ENCODE measurements at places on chromosomes 6 and 20. TPM values are rescaled to one million over a fixed set of nuclear protein-coding genes. Genes with fewer than 3 reads are reported as not detected.
A peak's percentile ranks its signal among the peaks of the same experiment; 100 is the strongest.

DNA sequence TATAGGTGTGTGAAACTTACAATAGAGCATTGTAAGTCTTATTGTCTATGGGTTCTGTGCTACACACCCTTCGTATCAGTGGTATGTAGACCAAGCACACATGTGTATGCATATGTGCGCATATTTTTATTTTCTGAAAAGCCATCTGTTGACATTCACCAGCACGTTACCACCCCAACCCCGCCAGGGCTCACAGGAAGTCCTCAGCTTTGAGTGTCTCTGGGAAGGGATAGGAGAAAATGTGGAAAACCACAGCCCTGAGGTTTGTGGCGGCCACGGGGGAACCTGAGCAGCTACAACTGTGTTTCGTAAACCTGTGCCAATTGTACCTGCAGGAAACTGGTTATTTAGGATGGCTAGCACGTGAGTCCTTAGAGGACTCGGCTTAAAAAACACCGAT is 123.3 kb upstream of the PHACTR3 start:
- H3K27me3 ChIP-seq, result no peaks in the 10 kb centered on the region
- no peaks in the 10 kb centered on the region for H3K4me1 ChIP-seq
- no peak overlapping the region for H3K4me3 ChIP-seq
- no peak for DNase-seq
- H3K27ac ChIP-seq, result no peak overlapping the region

DNA sequence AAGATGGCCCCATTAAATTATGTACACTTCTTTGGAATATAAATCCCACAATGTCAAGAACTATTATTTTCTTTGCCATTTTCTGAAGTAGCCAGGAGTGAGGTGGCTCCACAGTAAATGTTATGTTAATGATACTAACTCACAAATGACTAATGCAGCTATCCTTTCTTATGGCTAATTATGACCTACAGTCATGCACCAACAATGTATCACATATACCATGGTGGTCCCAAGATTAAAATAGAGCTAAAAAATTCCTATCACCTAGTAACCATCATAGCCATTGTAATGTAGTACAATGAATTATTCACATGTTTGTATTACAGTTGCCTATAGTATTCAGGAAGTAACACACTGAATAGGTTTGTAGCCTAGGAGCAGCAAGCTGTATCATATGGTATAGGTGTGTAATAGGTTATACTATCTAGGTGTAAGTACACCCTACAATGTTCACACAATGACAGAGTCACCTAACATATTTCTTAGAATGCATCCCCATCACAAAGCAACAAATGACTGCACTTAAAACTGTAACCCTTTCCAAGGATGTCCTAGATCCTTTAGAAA is 15.3 kb downstream of the ECHDC1 start:
- H3K4me1 ChIP-seq, result no peaks in the 10 kb centered on the region
- no peak overlapping the region for H3K4me3 ChIP-seq
- DNase-seq, result no peak
- peaks cover 4% of the 10 kb centered on the region for H3K36me3 ChIP-seq
- H3K27me3 ChIP-seq, result no peaks in the 10 kb centered on the region

- no peaks in the 10 kb centered on the region for H3K4me1 ChIP-seq
- H3K27ac ChIP-seq, result no peak overlapping the region
- no peaks in the 10 kb centered on the region for H3K36me3 ChIP-seq
- no peak overlapping the region for H3K4me3 ChIP-seq
Observed at GRCh38 chr20:9927224-9927623, 88.3 kb upstream of the PAK5 start.

- H3K4me3 ChIP-seq, result no peak overlapping the region
- H3K4me1 ChIP-seq, result peaks cover 14% of the 10 kb centered on the region
- H3K27ac ChIP-seq, result peak overlapping the region; percentile 99
- DNase-seq, result no peak
- no peaks in the 10 kb centered on the region for H3K27me3 ChIP-seq
Observed at GRCh38 chr6:3912361-3913076, 63.3 kb downstream of the FAM50B start.

The LY6G6C gene
- total RNA-seq, result not detected
